ENCODE measurements at places on chromosomes 13 and 19.

DNA sequence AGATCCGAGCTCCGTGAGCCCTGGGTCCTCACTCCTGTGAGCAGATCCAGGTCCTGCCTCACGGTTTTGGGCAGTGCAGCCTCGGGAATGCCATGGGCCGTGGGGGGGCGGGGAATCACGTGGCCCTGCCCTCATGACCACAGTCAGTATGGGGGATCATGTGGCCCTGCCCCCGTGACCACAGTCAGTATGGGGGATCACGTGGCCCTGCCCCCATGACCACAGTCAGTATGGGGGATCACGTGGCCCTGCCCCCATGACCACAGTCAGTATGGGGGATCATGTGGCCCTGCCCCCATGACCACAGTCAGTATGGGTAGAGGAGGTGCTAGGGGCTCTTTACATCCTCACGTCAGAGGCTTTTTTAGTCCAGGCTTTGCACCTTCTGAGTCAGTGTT is 64.3 kb upstream of the F7 start:
- no peak for DNase-seq

DNA sequence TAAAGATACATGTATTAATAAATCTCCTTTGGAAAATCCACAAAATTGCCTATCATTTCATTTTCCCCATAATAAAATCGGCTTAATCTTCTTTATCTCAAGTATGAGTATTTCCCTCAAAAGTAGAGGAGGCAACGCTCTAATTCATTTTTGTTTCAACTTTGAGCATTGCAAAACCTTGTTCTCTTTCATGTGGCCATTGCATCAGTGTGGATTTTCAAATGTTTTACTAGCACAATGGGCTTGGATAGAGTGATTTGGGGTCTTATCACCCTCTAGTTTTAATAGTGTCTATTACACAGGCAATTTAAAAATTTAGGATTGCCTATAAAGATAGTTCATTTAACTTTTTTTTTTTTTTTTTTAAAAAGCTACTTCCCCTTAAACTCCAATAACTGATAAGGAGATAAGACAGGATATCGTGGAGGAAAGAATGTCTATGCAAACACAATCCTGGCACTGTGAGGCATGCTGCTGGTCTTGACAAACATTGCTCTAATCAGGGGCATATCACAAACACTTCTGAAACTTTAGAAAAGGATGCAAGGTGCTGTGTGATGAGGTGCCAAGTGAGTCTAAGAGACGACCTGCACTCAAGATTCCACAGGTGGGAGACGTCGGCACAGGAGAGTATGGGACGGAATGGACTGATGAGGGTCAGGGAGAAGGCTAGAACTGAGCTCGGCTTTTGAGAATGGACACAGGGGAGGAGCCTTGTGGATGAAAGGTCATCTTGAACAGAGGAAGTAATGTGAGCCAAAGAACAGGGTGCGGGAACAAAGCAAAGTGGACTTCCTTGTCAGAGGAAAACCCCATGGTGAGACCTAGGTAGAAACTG is 199.7 kb downstream of the IRS2 start:
- no peak for DNase-seq

DNA sequence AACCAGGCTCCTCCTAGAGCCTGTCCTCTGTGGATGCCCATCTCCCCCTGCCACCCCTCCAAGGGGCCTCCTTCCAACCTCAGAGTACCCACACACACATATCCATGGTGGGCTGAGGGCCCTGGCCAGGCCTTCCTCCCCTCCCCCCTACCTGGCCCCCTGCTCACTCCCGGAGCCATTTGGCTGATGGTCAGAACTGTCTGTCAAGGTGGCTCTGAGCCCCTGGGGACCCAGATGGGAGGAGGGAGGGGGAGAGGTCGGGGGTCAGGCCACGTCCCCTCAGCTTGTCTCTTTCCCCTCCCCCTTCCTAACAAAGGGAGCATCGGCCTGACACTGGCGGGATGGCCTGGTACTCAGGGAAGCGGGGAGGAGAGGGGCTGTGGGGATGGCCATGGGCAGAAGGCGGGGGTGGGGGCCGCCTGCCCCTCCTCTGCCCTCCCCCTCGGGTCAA is 18.7 kb upstream of the POU2F2 start:
- DNase-seq = no peak

- DNase-seq = no peak
Measured at GRCh38 chr13:62908321-62908720, 1492.7 kb upstream of the PCDH20 start.

DNA sequence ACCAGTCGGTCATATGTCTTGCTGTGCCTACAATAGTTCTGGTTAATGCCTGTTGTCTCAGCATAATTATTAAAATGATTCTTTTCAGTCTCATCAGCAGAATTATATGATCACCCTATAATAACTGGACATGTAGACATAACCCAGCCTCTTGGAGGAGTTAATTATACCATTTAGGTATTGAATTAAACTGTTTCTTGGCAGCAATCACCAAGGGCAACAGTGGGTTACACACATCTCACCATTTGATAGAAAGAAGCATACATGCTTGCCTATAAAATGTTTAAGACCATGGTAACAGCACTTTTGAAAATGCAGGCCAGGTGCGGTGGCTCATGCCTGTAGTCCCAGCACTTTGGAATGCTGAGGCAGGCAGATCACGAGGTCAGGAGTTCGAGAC is 184.6 kb downstream of the RGCC start:
- no peak for DNase-seq

DNA sequence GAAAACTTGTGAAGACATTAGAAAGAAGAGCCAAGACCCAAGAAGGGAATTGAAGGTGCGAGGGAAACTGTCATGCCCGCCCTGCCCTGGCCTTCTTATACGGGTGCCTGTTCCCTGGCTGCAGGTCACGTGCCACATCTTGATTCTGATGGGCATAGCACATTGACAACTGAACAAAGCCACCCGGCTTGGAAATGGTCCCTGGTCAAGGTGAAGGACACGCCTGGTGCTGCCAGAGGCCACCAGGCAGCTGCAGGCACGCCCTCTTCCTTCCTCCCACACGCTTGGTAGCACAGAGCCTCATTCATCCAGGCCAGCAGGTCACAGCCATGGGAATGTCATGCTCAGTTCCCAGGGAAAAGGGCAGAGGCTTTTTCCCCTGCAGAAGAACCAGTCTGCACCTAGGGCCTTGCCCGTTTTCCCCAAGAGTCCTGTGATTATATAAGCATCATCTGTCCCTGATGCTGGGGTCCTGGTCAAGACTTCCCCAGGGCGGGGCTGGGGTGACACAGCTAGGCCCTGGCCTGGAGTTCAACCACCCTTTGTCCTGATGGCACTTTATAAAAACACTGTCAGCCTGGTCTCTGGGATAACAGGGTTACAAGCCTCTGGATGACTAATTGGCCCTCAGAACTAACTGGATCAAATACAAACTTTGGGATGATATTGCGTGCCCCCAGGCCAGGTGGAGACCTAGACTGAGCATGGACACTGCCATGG is 56.0 kb downstream of the CDADC1 start:
- DNase-seq = no peak

- DNase-seq = no peak
Measured at GRCh38 chr13:24224232-24224680, 63.7 kb downstream of the SPATA13 start.

GRCh38 chr13:85313761-85314503 is 485.3 kb downstream of the SLITRK6 start:
- no peak for DNase-seq

GRCh38 chr19:996051-996838 is 4.0 kb upstream of the GRIN3B start:
- no peak for DNase-seq

DNA sequence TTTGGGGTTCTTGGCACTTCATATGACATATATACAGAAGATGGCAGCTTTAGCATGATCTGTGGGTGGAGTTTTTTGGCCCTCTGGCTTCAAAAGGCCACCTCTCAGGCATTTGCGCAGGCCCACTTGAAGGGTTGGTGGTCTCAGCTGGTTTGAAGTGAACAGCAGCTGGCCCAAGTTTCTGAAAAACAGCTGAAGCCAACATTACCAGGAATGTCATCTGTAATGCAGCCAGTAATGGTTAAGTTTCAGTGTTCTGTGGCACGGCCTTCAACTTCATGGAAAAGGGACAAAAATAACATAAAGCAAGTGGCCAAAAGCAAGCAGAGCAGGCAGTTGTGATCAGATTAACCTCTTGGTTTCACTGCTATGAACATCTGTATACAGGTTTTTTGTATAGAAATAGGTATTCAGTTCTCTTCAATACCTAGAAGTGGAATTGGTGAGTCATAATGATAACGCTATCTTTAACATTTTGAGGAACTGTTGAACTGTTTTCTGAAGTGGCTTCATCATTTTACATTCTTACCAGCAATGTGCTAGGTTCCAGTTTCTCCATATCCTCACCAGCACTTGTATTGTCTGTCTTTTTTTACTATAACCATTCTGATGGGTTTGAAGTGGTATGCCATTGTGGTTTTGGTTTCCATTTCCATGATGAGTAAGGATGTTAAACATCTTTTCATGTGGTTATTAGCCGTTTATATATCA is 245.4 kb downstream of the SHISA2 start:
- DNase-seq = no peak

DNA sequence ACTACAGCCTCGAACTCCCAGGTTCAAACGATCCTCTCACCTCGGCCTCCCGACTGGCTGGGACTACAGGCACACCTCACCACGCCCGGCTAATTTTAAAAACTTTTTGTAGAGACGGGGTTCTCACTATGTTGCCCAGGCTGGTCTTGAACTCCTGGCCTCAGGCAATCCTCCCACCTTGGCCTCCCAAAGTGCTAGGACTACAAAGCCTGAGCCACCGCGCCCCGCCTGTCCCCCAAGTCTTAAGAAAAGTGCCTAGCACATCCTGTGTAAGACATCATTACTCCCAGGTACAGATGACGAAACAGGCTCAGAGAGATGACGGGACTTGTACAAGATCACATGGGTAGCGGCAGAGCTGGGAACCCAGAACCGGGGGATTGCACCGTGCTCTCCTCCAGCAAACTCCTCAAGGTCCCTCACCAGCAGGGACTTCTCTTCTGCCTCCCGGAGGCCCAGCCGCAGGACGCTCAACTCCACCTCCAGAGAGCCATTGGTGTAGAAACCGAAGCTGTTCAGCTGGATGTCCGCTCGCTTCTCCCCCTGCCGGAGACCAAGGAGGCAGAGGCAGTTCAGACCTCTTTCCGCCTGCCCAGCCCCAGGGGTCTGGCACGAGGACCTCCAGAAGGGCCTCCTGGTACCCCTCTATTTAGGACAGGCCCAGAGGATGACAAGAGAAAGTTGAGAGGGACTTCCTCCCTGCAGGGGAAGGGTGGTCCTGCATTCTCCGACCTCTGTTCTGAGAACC is 1.0 kb downstream of the GPR108 start:
- DNase-seq = peak; percentile 92

- DNase-seq = peak; percentile 18
Measured at GRCh38 chr19:44142059-44142433, 692 bp downstream of the ZNF234 start.

- no peak for DNase-seq
Measured at GRCh38 chr13:112674412-112675365, 15.1 kb upstream of the ATP11A start.

DNA sequence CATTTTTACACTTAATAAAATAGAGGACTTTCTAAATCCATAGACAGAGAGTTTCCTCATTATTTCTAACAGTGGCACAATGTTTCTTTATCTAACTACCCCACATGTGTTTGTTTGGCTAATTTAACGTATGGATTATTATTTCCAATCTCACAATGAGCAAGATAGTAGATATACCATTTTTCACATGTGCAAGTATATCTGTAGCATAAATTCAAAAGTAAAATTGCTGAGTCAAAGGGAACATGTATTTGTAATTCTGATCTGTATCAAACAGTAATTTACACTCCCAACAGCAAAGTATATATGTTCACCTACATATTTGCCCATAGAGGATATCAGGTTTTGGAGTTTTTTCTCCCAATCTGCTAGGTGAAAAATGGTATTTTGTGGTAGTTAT is 18.3 kb downstream of the MAST1 start:
- DNase-seq = no peak

All from inflammatory macrophage (primary cell).